ENCODE measurements at places on chromosomes 2 and 18.

DNA sequence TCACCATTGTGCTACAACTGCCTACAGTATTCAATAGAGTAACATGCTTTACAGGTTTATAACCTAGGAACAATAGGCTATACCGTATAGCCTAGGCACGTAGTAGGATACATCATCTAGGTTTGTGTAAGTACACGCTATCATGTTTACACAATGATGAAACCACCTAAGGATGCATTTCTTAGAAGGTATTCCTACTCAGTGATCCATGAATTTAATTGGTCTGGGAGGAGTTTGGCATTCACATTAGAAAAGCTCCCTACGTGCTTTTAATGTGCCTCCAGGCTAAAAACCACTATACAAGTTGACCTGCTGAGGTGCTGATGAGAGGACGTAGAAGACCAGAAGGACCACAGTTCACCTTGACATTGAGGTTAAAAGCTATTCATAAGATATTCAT is 154.5 kb upstream of the LRRTM1 start:
- DNase-seq, result no peak

- no peak for DNase-seq
These were observed 276.5 kb upstream of the FN1 start for GRCh38 chr2:215712219-215712868.

DNA sequence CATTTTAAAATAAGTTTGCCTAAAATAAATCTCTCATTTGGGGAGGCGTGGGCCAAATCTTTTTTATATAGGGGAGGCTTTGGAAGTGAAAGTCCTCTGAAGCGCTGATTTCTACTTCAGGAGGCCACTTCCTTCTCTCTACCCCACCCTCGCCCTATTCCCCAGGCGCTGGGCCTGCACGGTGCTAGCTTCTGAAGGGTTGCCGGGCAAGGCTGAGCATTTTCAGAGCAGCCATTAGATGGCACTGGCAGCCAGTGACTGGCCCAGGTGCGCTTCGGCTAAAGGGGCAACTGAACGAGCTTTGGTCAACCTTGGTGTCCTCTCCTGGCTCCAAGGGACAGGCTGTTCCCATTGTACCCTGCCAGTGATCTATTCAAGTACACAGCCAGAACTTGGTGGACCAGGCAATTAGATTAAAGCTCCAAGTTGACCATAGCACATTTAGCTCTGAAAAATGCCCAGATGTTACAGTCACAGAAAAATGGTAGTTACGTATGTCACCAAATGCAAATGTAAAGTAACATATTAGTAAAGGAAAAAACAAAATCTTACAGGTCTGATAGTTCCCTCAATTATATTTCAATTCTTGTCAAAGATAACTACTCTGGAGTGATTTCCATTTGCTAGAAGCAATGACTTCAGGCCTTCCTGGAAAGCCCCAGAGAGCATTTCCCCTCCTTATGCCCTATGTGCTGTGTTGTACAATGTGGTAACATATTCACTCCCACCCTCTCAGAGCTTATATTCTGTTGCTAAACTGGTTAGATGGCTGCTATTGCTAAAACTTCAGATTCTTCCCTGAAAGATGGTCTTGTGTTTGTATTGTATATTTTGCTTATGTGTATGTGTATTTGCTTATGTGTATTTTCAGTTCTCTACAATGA is 2.1 kb downstream of the POMC start:
- peak; percentile 53 for DNase-seq

GRCh38 chr2:60095903-60096302 is 457.6 kb downstream of the BCL11A start:
- no peak for DNase-seq

DNA sequence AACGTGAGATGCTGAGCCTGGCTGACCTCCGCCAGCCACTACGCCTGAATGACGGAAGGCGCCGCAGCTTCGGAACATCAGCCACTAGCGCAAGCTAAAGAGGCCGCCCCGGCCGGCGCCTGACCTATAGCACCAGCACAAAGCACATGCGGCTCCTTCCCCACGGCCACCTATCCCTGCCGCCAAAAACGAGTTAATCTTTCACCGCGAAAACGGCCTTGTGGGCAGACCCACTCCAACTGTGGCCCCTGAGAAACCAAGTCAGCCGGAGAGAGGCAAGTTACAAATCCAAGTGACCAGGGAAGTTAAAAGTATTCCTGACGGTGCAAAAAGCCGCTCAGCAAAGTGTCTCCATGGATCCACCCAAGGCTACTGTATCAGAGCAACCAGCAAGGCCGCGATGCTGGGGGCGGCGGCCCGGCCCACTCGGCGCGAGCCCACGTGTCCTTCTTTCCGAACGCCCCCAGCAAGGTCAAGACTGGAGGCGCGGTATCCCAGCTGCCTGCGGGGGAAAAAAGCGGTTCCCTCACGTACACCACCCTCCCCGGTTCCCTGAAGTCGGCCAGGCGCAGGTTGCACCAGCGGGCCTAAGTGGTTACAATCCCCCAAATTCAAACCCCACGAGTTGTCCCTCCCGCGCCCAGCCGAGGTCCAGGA is 575 bp downstream of the HSPD1 start:
- no peak for DNase-seq
